ENCODE measurements at places on chromosomes 16 and 17. TPM values are rescaled to one million over a fixed set of nuclear protein-coding genes. Genes with fewer than 3 reads are reported as not detected.

The MYH13 gene
- not detected for total RNA-seq

The RNF222 gene
- total RNA-seq: not detected

The PIRT gene
- total RNA-seq: not detected

The GAS2L2 gene
- not detected for total RNA-seq

The PLXDC1 gene
- total RNA-seq: 0.50 TPM

GRCh38 chr17:68427575-68427974 lies 29.7 kb downstream of the WIPI1 start:
- no peak for DNase-seq

- no peak for DNase-seq
These were observed 8.2 kb downstream of the TMEM106A start for GRCh38 chr17:43219746-43220380.

- DNase-seq: no peak
These were observed 40.8 kb downstream of the CDH3 start for GRCh38 chr16:68685685-68686478.

- DNase-seq: no peak
These were observed 91.7 kb downstream of the LITAF start for GRCh38 chr16:11495066-11495407.

DNA sequence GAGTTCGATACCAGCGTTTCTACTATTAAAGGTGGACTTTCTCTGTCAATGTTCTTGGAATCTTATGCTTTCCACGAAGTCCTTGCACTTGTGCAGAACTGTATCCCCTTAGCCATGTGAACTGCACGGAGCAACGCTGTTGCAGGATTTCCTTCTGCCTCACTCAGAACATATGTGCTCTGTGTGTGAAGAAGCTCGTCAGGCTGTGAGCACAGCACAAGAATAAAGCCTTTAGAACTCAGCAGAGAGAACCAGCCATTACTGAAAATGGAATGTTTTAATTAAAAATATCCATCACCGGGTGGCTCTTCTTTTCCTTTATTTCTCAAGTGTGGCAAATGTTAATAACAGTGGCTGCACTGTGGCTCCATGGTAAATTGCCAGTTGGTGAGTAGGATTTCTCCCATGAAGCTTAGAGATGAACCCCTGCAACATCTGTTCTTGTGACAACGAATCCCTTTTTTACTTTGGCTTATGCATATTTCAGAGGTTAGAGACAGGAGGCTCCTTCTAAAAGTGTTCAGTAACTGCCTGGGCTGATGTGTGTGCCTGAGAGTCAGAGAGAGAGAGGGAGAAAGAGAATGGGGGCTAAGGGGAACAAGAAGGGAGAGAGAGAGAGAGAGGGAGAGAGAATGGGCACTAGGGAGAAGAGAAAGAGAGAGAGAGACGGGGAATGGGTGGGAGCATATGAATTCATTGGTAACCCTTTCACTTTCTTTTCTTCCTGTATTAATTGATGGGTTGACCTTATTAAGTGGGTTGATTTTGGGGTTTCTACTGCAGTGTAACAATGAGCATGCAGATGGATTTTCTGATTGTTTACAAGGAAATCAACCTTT lies 50.0 kb downstream of the RPTOR start:
- no peak for DNase-seq

- no peak for DNase-seq
These were observed 12.3 kb downstream of the LRRC3C start for GRCh38 chr17:39939588-39940419.

- DNase-seq: no peak
These were observed 35.2 kb upstream of the SMIM36 start for GRCh38 chr17:55546481-55546880.

- no peak for DNase-seq
These were observed 15.7 kb downstream of the CDRT4 start for GRCh38 chr17:15451680-15452079.

DNA sequence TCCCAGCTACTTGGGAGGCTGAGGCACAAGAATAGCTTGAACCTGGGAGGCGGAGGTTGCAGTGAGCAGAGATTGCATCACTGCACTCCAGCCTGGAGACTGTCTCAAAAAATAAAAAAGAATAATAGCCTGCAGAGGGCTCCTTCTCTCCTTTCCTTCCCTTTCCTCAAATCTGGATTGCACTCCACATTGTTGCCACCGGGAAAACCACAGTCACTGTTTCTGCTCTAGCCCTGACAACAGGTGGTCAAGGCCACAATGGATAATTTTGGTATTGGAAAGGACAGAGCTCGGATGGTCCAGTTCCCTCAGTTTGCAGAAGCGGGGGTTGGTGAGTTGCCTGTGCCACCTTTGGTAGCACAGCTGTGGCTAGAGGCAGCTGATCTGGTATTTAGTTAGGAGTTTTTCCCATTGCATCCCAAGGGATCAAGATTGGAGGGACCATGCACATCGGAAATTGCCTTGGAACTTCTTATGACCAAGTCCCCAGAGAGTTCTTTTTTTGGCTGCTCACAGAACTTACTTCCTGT lies 44.7 kb upstream of the PRSS54 start:
- DNase-seq: no peak

DNA sequence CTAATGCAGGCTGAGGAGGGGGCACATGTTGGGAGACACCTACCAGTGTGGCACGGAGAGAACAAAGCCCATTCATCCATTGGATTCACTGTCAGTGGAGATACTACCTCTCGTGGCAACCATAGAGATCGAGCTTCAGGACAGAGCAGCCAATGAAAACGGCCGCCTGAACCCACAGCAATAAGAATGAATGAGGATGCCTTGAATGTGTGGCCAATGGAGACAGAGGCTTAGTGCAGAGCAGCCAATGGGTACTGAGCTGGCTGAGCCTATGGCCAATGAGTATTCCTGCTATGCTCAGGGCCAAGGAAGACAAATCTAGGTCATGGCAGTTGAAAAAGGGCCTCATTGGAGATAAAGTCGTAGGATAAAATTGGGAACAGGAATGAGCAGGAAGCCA lies 10.9 kb downstream of the ARHGEF15 start:
- no peak for DNase-seq

- DNase-seq: no peak
These were observed 140.4 kb downstream of the ENGASE start for GRCh38 chr17:79214940-79215604.

GRCh38 chr16:50539822-50540710 lies 8.1 kb upstream of the NKD1 start:
- no peak for DNase-seq

- no peak for DNase-seq
These were observed 91.4 kb upstream of the CCL2 start for GRCh38 chr17:34163646-34164045.

DNA sequence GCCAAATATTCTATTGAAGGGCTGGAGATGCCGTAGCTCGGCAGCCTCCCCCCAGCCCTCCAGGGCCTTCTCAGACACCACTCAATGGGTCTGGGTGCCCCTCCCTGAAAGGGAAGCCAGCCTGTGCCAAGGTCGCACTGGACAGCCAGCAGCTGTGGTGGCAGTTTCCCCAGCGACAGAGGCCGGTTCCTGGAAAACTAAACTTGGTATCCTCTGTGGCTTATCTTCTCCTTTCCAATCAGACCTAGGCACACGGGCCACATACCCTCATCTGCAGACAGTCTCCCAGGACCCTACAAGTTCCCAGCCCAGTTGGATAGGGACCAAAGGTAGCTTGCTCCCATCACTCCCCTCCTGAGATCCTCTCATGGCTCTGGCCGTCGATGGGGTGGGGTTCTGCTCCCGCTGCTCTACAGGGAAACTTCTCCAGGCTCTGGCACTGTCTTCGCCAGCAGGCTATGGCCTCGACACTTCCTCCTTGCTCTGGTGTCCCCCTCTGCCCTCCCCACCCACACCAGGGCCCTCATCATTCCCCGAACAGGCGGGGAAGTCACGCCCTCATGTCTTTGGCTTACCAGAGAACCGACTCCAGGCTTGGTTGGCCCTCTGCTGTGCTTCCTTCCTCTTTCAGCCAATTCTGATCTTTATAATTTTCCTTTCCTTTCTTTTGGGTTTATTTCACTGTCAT lies 18.3 kb upstream of the IL21R start:
- peak; percentile 43 for DNase-seq

Measured in left lobe of liver (tissue), 2 donors.